Stimulated activated CD8-positive, alpha-beta memory T cell treated with anti-CD3 and anti-CD28 coated beads, Interleukin-7, amount 100 ng/mL, for 1 hour (primary cell): ENCODE measurements at places on chromosomes 7 and 10.

GRCh38 chr7:18419456-18419855 is 76.1 kb upstream of the HDAC9 start:
- DNase-seq, result no peak

DNA sequence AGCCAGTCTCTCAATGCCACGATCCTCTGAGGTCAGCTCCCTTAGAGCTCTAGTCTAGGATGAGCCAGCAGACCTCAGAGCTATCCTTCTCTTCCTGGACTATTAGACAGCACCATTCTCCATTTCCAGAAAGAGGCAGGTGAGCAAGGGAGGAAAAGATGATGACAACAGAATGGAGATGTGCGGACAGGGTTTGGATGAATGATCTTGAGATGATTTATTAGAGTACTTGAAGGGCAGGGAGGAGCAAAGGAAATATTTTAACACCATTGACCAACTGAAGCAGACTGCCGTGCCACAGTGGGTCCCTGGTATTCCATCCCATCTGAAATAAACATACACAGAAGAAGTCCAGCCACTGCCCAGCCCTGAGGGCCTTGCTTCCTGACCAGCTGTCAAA is 94.3 kb downstream of the CFAP58 start:
- DNase-seq, result no peak

- no peak for DNase-seq
Observed at GRCh38 chr7:151755131-151755801, 121.6 kb downstream of the PRKAG2 start.

DNA sequence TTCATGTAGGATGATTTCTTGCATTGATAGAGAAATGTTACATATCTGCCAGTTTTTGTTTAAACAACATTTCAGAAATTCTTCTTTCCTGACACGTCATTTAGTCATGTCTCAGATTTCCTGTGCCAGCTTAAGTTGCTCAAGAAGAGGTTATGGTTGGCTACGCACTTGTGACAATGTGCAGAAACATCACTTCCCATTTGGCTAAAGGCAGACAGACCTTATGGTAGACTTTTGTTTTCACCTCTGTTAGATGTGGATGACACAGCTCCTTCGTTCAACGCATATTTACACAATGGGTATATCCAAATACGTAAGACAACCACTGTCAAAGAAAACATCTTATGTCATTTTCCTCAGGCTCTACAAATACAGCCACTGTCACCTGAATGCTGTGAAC is 125.8 kb downstream of the DOCK4 start:
- no peak for DNase-seq

DNA sequence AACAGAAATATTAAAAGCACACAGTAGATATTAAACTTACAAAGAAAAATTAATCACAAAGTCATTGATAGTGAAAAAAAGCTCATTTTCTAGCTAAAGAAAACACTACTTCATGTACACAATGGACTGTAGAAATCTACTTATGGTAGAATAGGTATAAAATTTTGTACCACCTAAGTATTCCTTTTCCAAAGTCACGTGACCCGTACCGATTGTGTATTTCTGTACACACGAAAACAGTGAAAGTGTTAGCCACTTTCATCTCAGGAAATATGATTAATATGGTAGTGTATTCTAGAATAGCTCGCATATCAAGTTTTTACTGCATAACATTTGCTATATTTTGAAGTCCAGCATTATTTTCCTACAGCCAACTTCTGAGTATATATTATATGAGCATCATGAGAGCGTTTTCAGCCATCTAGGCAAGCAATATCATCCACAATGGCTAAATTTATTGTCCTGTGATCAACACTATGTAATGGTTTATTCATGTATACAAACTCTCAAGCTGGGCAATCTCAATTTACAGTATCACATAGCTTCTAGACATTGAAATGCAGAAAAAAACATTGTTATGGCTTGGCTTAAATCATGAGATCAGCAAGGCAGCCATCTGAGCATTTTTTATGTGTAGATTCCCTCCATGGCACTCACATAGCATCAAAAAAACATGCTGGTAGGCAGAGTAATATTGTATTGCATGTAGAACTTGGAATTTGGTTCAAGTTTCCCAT is 114.7 kb downstream of the CD36 start:
- DNase-seq, result no peak

DNA sequence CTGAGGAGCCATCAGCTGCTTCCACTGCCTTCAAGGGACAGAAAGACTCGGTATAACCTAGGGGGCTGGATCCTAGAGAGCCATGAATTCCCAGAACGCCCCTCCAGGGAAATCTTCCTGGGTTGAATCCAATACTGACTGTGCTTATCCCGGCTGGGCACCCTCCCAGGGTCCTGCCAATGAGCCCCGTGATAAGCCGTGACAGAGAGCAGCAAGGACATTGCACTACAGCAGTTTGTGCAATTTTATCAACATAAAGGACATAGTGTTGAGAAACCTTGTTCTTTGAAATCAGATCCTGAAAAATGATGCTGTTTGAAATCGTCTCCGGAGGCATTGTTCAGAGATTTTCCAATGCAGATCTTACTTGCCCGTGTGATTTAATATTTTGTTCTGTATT is 18.8 kb downstream of the AKR1B1 start:
- no peak for DNase-seq

DNA sequence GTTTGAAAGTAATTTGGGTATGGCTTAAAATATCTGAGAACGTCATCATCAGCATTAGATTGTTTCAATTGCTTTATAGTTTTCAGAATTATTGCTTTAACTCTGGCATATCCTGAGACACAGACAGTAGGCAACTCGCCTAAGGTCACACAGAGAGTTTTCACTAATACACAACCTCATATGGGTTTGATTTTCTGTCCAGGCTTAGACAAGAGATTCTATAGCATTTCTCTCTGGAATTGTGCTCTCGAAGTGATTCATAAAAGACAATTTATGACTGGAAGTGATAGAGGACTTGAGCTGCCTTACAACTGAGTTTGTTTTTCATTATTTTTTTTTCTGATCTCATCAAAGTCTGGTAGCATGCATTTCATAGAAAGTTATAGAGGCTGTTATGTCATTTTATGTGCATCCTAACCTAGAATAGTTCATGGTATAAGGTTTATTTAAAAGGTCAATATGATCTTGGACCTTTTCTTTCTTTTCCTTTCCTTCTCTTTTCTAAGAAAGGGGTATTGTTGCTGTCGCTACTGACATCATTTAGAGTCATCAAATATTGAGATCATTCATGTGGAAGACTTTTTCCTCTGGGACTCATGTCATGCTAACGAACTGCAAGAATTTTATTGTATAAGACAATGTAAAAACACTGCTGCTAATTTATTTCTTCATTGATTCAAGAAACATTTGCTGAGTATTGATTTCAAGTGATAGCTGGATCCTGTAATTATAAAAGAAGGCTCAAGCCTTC is 278.2 kb downstream of the PLXDC2 start:
- no peak for DNase-seq

- DNase-seq, result no peak
Observed at GRCh38 chr7:142407939-142408570, 150.2 kb upstream of the PRSS58 start.
